Natural killer cell (primary cell): ENCODE measurements at places on chromosomes 5 and 9. TPM values are rescaled to one million over a fixed set of nuclear protein-coding genes. Genes with fewer than 3 reads are reported as not detected.

DNA sequence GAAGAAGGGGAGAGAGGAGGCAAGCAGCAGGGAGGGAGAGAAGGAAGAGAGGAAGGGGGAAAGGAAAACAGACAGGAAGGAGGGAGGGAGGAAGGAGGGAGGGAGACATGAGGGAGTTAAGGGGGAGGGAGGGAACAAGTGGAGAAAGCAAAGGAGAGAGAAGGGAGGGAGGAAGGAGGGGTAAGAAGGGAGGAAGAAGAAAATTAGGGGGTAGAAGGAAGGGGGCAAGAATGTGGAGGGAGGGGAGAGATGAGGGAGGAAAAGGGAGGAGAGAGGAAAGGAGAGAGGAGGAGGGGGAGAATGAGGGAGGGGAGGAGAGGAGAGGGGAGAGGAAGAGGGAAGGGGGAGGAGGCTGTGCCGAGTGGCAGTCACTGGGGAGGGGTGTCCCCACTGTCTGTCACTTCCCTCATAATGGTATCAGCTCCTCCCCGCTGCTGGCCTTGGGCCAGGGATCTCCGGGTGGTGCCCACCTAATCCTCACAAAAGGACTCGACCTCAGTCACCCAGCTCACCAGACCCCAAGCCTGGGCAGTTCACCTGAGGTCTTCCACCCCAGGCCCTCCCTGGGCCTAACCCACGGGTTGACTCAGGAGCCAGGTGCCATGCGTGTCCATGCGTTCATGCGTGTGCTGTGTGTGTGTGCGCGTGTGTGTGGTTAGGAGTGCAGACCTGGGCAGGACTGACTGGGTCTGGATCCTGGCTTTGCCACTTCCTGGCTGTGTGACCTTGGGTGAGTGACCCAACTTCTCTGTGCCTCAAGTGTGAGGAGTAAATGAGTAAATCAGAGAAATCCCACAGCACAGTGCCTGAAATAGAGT, 18.1 kb downstream of the C9orf50 start:
- peaks cover 40% of the 10 kb centered on the region for H3K4me1 ChIP-seq
- peaks cover 7% of the 10 kb centered on the region for H3K27me3 ChIP-seq

DNA sequence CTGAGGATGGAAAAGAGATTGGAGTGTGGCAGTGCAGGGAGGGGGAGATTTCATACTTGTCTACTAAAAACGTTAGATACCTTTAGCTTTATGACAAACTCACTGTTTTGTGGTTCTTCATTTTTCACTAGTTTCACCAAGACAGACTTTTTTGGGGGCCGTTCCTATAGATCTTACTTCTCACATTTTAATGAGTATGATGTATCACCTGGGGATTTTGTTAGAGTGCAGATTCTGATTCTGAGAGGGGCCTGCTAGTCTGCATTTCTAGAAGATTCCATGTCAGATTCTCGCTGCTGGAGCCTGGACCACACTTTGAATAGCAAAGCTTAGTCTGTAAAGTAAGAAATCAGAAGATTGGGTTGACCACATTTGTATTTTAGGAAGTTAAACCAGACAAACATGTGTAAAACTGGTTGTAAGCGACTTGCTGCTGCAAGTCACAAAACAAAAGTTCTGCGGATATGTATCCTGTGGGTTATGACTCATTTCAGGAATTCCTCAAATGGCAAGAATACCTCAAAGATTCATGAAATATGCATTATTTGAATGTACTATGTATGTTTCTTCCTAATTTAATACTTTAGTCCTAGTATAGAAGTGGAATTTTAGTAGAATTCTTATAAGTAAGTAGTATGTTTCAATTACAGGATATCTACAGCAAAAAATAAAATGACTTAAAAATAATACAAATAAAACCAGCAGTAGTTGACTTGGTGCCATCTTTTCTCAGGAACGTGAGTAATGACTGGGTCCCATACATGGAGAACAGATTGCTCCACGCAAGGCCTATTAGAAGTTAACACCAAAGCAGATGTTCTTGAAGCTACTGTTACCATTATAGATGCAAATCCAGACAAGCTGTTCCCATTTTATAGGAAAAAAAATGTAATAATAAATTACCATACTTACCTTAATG, 27.8 kb downstream of the NFIL3 start:
- H3K36me3 ChIP-seq, result no peaks in the 10 kb centered on the region
- no peaks in the 10 kb centered on the region for H3K27me3 ChIP-seq
- H3K4me1 ChIP-seq, result no peaks in the 10 kb centered on the region
- no peak overlapping the region for H3K4me3 ChIP-seq
- DNase-seq, result no peak

- H3K36me3 ChIP-seq, result no peaks in the 10 kb centered on the region
- H3K27ac ChIP-seq, result no peak overlapping the region
- no peak overlapping the region for H3K4me3 ChIP-seq
- H3K4me1 ChIP-seq, result no peaks in the 10 kb centered on the region
- no peaks in the 10 kb centered on the region for H3K27me3 ChIP-seq
These were observed 86.5 kb upstream of the PRLR start for GRCh38 chr5:35316611-35317274.

Gene FNIP1
- total RNA-seq, result 50.8 TPM

Gene RNF208
- total RNA-seq, result 1.6 TPM
